Aorta (tissue), 5 donors: ENCODE measurements at places on chromosomes 2 and 18. TPM values are rescaled to one million over a fixed set of nuclear protein-coding genes. Genes with fewer than 3 reads are reported as not detected.

GRCh38 chr2:191436368-191437055 is 191.3 kb downstream of the MYO1B start:
- H3K27me3 ChIP-seq, result no peaks in the 10 kb centered on the region
- DNase-seq, result no peak
- H3K27ac ChIP-seq, result no peak overlapping the region
- no peaks in the 10 kb centered on the region for H3K4me1 ChIP-seq
- no peak overlapping the region for H3K4me3 ChIP-seq

DNA sequence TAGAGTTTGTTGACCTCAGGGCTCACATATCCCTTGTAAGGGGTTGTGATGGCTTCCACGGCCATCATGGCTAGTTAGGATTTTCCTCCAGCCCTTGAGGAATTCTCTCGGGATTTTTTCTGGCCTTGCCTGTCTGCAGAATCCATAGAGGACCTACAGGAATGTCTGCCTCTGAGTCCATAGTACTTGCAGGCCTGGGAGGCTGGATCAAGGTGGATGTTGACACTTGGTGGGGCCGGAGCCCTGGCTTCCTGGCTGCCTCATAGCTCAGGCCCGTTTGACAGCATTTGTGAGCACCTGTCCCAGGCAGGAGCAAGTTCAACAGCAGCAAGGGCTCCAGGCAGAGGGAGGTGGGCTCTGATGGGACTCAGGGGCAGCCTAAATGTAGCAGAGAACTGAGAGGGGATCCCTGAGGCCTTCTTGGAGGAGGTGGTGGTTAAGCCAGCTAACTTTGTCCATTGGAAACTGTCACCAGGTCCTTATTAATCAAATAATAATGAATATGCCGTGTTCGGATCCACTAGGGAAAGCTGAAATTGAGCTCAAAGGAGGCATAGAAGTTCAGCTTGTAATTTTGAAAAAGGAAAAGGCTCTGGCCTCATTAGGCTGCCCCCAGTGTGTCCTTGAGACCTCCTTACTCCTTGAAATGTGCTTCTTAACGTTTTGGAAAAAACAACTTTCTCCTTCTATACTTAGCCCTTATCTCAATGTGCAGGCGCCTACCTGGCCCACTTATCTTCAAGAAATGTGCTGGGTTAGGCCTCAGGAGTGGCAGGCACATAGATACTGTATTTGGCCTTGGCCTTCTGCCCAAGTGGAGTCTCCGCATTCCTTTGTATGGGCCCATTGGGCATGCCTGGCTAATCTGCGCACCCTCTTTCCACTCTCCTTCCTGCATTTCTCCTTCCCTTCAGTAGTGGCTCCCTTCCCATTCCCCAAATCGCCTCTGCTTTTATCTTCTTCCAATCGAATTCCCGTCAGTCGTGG is 66.9 kb downstream of the HPCAL1 start:
- H3K4me1 ChIP-seq, result no peaks in the 10 kb centered on the region
- no peaks in the 10 kb centered on the region for H3K36me3 ChIP-seq
- no peak overlapping the region for H3K27ac ChIP-seq
- DNase-seq, result no peak
- H3K4me3 ChIP-seq, result no peak overlapping the region
- no peaks in the 10 kb centered on the region for H3K27me3 ChIP-seq

DNA sequence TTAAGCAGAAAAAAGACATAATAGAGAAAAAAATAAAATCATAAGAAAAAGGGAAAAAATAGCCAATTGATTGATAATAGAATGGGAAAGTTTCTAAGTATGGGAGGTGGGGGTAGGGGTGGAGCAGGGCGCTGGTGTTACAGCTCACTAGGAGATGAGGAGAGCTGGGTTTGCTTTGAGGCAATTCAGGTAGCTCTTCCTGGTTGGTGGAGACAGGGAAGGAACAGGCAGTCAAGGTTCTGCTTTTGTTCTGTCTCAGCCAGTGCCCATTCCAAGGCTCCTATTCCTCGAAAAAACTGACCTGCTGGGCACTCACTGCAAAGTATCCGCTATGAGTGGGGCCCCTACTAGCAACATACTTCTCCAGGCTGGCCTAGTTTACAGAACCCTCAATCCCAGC is 1.7 kb upstream of the CNNM4 start:
- H3K36me3 ChIP-seq, result no peaks in the 10 kb centered on the region
- H3K4me1 ChIP-seq, result peaks cover 5% of the 10 kb centered on the region
- no peak overlapping the region for H3K4me3 ChIP-seq
- H3K27me3 ChIP-seq, result peaks cover 1% of the 10 kb centered on the region

GRCh38 chr18:12589448-12589847 is 68.5 kb downstream of the SPIRE1 start:
- no peak for DNase-seq
- no peaks in the 10 kb centered on the region for H3K4me1 ChIP-seq
- no peak overlapping the region for H3K4me3 ChIP-seq
- no peaks in the 10 kb centered on the region for H3K27me3 ChIP-seq
- H3K27ac ChIP-seq, result no peak overlapping the region

CD302 gene
- polyA plus RNA-seq, result 73.1 TPM

GRCh38 chr2:112803691-112804521 is 19.6 kb upstream of the IL1A start:
- H3K36me3 ChIP-seq, result no peaks in the 10 kb centered on the region
- DNase-seq, result no peak
- no peaks in the 10 kb centered on the region for H3K4me1 ChIP-seq
- H3K4me3 ChIP-seq, result no peak overlapping the region
- H3K27ac ChIP-seq, result no peak overlapping the region

DNA sequence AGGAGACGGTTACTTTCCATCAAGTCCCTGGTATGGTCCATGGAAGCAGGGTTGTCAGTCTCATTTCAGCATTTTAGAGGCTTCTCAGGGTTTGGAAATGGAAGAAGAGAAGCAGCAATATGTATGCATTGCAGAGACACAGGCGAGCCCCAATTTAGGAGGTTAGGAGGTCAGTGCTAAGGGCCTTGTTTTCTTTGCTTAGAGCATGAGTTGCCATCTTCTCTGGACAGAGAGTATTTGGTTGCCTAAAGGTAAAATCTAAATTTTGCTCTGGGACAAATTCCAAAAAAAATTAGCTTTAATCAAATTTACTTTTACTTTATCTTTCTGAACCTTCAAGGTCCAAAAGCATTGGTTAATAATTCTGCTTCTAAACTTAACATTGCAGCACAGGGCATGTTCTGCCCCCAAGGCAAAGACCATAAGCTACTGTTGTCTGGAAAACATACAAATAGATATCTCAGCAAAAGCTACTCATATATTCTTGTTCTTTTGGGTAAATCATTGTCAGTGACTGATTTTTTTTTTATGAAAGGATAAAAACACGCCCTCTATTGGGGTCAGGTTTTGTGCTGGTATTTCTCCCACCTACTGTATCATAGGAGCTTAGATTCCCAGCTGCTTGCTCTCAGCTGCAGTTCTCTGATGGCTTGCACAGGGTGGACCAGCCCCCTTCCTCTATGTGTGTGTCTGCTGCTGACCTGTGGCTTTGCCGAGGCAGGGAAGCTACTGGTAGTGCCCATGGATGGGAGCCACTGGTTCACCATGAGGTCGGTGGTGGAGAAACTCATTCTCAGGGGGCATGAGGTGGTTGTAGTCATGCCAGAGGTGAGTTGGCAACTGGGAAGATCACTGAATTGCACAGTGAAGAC is at the start of gene UGT1A9:
UGT1A9 (plus strand) TSS at position 609 of the 872 bp plus-strand sequence; CDS start at position 646, 37 bp downstream.
- no peak for DNase-seq
- H3K27ac ChIP-seq, result no peak within 1 kb of the TSS
- no peaks in the 10 kb centered on the region for H3K36me3 ChIP-seq
- H3K4me3 ChIP-seq, result no peak within 1 kb of the TSS
- H3K4me1 ChIP-seq, result no peaks in the 10 kb centered on the region

DNA sequence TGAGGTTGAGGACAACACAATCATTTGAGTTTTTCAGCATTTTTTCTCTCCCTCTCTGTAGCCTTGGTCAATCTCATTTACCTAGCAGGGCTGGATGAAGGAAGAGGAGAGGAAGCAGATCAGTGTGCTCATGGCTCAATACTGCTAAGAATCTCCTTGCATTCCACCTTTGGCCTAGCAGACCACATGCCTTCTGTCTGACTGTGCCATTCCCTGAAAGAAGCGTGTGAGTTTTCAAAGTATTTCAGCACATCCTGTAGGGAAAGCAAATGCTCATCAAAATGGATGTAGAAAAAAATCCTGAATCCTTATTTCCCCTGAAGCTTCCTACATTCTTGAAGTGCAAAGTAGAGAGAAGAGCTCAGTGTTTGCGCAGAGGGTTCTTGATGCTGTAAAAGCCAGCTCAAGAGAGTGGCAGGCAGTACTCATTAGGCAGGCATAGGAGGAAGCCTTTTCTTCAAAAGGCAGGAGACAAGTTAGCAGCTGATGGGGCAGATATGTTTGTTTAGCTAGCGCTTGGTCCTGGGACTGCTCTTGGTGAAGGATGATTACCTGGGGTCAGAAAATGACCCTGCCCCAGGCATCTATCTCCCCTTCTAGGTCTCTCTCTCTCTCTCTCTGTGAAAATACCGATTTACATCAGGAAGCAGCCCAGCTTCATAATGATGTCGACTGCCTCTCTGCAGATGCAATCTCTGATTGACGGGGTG is 14.4 kb upstream of the PIK3C3 start:
- H3K27me3 ChIP-seq, result no peaks in the 10 kb centered on the region
- DNase-seq, result no peak
- no peak overlapping the region for H3K27ac ChIP-seq
- H3K4me3 ChIP-seq, result no peak overlapping the region
- H3K36me3 ChIP-seq, result no peaks in the 10 kb centered on the region
- H3K4me1 ChIP-seq, result no peaks in the 10 kb centered on the region

TBR1 gene
- polyA plus RNA-seq, result not detected

- no peaks in the 10 kb centered on the region for H3K36me3 ChIP-seq
- peak; percentile 88 for DNase-seq
- H3K4me1 ChIP-seq, result no peaks in the 10 kb centered on the region
- H3K27ac ChIP-seq, result peak overlapping the region; percentile 91
Measured at GRCh38 chr2:118185210-118186109, 97.2 kb downstream of the INSIG2 start.

EPB41L5 gene
- polyA plus RNA-seq, result 4.6 TPM

GRCh38 chr2:179939259-179939658 is 67.8 kb downstream of the CWC22 start:
- no peak overlapping the region for H3K4me3 ChIP-seq
- no peaks in the 10 kb centered on the region for H3K4me1 ChIP-seq
- DNase-seq, result no peak
- peaks cover 1% of the 10 kb centered on the region for H3K36me3 ChIP-seq

DNA sequence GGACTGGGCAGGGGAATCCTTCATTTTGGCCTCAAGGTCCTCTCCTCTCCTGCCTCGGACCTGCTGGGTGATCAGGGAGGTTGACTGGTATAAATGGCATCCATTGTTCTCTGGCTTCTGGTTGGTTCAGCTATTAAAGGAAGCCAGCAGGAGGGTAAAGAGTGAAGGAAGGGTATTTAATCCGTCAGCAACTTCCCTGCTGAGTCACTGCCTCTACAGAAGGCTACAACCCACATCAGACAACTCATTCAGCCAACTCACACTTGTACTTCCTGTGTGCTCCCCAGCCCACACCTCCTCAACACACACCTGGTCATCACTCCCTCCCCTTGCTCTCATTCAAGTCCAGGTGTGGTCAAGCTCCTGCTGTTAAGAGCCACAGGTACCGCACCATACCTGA is 68.3 kb upstream of the MRPS9 start:
- no peaks in the 10 kb centered on the region for H3K36me3 ChIP-seq
- H3K4me3 ChIP-seq, result no peak overlapping the region
- H3K27me3 ChIP-seq, result no peaks in the 10 kb centered on the region
- H3K27ac ChIP-seq, result no peak overlapping the region

GRCh38 chr2:173511942-173512341 is 157.3 kb downstream of the CDCA7 start:
- peaks cover 3% of the 10 kb centered on the region for H3K27me3 ChIP-seq
- H3K27ac ChIP-seq, result no peak overlapping the region
- no peaks in the 10 kb centered on the region for H3K36me3 ChIP-seq
- no peak overlapping the region for H3K4me3 ChIP-seq

DNA sequence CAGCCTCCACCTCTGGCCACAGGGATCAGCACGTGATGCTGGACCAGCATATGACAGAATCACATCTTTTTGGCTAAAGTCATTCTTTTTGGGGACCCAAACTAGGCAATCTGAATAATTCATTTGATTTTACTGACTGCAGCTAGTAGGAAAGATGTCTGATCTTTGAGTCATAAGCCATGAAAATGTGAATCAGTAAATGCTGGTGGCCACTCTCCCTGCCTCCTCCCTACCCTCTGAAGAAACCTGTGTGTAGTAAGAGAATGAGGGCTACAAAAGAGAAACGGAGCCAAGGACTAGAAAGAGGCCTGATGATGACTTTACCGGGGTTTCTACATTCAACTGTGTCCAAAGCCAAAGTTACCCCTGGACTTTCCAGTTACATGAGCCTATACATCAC is 10.1 kb upstream of the LRPPRC start:
- no peak for DNase-seq
- no peaks in the 10 kb centered on the region for H3K4me1 ChIP-seq
- H3K4me3 ChIP-seq, result no peak overlapping the region
- H3K36me3 ChIP-seq, result no peaks in the 10 kb centered on the region
- no peak overlapping the region for H3K27ac ChIP-seq

GRCh38 chr18:74480149-74480651 is 16.0 kb upstream of the CNDP2 start:
- no peaks in the 10 kb centered on the region for H3K27me3 ChIP-seq
- H3K4me1 ChIP-seq, result no peaks in the 10 kb centered on the region
- no peaks in the 10 kb centered on the region for H3K36me3 ChIP-seq

VWA3B gene
- polyA plus RNA-seq, result not detected

- peaks cover 6% of the 10 kb centered on the region for H3K4me1 ChIP-seq
- DNase-seq, result no peak
- H3K36me3 ChIP-seq, result no peaks in the 10 kb centered on the region
- H3K27me3 ChIP-seq, result no peaks in the 10 kb centered on the region
- no peak overlapping the region for H3K4me3 ChIP-seq
Measured at GRCh38 chr2:37623971-37624900, 47.2 kb downstream of the CDC42EP3 start.

DNA sequence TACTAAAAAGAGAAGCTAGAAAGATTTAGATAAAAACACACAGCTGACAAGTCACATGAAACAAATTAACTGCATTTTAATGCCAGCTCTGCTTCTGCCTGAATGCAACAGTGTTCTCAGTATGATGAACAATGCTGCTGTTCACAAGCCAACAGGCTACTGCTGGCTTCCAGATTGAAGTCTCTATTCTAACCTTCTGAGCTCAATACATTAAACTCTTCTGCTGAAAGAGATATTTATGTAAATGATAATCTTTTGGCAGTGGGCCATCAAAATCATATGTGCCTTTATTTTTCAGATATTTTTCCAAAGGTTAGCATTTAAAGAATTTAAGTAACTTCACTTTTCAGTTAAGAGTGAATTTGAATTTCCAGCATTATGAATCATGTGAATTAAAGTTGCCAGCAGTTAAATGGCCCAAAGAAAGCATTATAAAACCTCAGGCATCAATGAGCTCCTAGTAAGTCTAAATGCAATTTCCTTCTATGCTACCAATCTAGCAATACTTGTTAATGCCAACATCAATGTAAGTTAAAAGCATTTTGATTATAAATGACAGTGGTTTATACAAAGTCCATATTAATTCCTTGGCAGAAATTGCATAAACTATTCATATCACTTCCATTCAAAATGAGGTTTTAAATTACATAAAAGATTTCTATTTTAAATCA is 72.4 kb downstream of the ID2 start:
- no peak overlapping the region for H3K27ac ChIP-seq
- H3K27me3 ChIP-seq, result no peaks in the 10 kb centered on the region
- H3K36me3 ChIP-seq, result peaks cover 2% of the 10 kb centered on the region
- no peak for DNase-seq
- H3K4me1 ChIP-seq, result no peaks in the 10 kb centered on the region
- no peak overlapping the region for H3K4me3 ChIP-seq

- H3K36me3 ChIP-seq, result no peaks in the 10 kb centered on the region
- no peak overlapping the region for H3K27ac ChIP-seq
- no peak overlapping the region for H3K4me3 ChIP-seq
- H3K4me1 ChIP-seq, result no peaks in the 10 kb centered on the region
- no peaks in the 10 kb centered on the region for H3K27me3 ChIP-seq
Measured at GRCh38 chr18:77002496-77002895, 130.1 kb downstream of the MBP start.

- H3K36me3 ChIP-seq, result no peaks in the 10 kb centered on the region
- no peaks in the 10 kb centered on the region for H3K4me1 ChIP-seq
- DNase-seq, result peak; percentile 64
- H3K27me3 ChIP-seq, result no peaks in the 10 kb centered on the region
Measured at GRCh38 chr2:230942920-230943896, 18.2 kb upstream of the GPR55 start.
